ENCODE measurements at places on chromosomes 5 and 9.

- no peaks in the 10 kb centered on the region for H3K36me3 ChIP-seq
- H3K4me1 ChIP-seq = no peaks in the 10 kb centered on the region
- no peak for DNase-seq
- H3K27me3 ChIP-seq = no peaks in the 10 kb centered on the region
- no peak overlapping the region for H3K4me3 ChIP-seq
- H3K27ac ChIP-seq = no peak overlapping the region
Measured at GRCh38 chr9:73969936-73970335, 527.2 kb upstream of the RORB start.

DNA sequence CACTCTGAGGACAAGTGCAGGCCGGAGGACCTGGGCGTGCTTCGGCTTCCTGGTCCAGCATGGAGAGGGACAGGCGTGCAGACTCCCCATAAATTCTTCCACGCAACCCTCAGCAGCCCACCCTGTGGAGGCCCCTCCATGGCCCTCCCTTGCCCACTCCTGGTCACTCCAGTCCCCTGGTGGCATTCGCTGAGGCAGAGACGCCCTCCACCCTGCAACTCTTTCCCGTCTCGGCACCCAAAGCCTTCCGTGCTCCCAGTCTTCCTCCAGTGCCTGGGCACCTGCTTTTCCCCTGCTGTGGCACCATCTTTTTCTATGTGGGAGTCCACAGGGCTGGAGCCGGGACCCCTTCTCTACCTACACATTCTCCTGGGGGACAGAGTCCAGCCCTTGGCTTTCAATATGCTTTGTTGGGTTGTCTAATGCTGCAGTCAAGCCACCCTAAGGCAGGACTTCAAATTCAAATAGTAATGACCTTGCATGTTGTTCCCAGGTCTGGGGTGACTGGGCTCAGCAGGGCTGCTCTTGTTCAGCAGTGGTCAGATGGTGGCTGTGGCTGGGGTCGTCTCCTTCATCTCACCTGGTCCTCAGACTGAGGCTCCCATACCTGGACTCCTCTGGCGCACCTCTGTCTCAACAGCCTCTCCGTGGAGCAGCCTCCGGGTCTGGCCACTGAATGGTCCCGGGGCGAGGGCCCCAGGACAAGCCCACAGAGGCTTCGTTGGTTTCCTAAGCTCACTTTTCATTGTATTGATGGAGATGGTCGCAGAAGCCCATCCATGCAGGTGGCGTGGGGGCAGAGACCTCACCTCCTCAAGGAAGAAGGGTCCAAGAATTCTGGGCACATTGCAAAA, 15.2 kb downstream of the MRPL36 start:
- no peaks in the 10 kb centered on the region for H3K4me1 ChIP-seq
- no peak for DNase-seq
- no peak overlapping the region for H3K4me3 ChIP-seq
- no peaks in the 10 kb centered on the region for H3K27me3 ChIP-seq

DNA sequence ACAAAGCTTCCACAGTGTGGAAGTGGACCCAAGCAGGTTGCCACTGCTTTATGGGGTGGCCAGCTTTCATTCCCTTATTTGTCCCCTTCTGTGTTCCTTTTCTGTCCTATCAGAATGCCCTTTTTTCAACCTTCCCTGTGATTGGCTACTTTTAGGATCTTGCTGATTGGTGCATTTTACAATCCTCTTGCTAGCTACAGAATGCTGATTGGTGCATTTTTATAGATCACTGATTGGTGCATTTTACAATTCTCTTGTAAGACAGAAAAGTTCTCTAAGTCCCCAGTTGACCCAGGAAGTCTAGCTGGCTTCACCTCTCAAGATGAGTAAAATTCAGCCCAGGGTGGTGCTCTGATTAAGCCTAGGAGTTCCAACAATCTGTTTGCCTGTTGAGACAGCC, 157.2 kb upstream of the ERCC6L2 start:
- no peak overlapping the region for H3K4me3 ChIP-seq
- no peaks in the 10 kb centered on the region for H3K4me1 ChIP-seq
- no peak for DNase-seq
- no peak overlapping the region for H3K27ac ChIP-seq
- no peaks in the 10 kb centered on the region for H3K36me3 ChIP-seq
- no peaks in the 10 kb centered on the region for H3K27me3 ChIP-seq

- H3K36me3 ChIP-seq = no peaks in the 10 kb centered on the region
- DNase-seq = no peak
- no peak overlapping the region for H3K4me3 ChIP-seq
- H3K27ac ChIP-seq = no peak overlapping the region
- no peaks in the 10 kb centered on the region for H3K4me1 ChIP-seq
- no peaks in the 10 kb centered on the region for H3K27me3 ChIP-seq
Measured at GRCh38 chr9:123472862-123473614, 117.0 kb downstream of the CRB2 start.

DNA sequence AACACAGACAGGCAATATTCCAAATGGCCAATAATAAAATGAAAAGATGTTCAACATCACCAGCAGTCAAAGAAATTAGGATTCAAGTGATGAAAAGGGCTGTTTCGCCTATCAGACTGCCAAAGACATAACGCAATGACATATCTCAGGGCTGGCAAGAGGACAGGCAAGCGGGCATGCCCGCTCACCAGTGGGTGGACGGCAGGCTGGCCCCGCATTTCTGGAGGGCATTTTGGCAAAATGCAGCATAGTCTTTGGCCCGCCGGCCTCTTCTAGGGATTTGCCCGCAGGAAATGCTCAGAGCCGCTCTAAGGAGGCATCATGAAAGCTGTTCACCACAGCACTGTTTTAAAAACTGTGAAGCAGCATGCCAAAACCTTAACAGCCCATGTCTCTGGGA, 1.4 kb upstream of the PPP1R26 start:
- no peak overlapping the region for H3K4me3 ChIP-seq
- H3K27me3 ChIP-seq = peaks cover 20% of the 10 kb centered on the region
- H3K36me3 ChIP-seq = no peaks in the 10 kb centered on the region
- DNase-seq = no peak
- no peak overlapping the region for H3K27ac ChIP-seq

- no peaks in the 10 kb centered on the region for H3K36me3 ChIP-seq
- H3K4me1 ChIP-seq = no peaks in the 10 kb centered on the region
- DNase-seq = no peak
- H3K4me3 ChIP-seq = no peak overlapping the region
- no peaks in the 10 kb centered on the region for H3K27me3 ChIP-seq
Measured at GRCh38 chr5:118637947-118638670, 350.2 kb downstream of the DTWD2 start.

- H3K27ac ChIP-seq = no peak overlapping the region
- no peaks in the 10 kb centered on the region for H3K27me3 ChIP-seq
- no peak for DNase-seq
- no peaks in the 10 kb centered on the region for H3K4me1 ChIP-seq
- no peak overlapping the region for H3K4me3 ChIP-seq
Measured at GRCh38 chr5:79582186-79582585, 30.1 kb upstream of the TENT2 start.

DNA sequence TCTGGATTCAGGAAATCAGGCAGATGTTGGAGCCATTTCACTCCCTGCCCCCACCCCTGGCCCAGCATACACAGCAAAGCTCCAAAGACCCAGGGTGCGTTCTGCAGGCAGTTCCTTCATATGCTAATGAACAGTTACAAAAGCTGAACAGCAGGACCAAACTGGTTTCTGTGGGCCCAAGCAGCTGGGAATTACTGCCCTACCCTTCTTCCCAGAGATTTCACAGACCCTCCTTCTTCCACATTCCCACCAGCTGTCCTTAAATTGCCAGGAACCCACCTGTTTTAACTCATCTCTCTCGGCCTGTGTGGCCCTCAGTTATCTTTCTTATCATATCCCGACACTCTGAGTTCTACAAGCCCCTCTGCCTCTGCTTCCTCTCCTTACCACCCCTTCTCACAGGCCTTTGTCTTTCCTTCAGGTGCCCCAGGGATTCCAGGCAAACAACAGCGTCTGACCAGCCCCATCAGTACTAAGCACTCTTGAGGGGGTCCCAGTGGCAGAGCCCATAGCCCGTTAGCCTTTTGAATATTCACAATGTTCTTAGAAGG, 10.6 kb upstream of the F2RL1 start:
- no peak overlapping the region for H3K27ac ChIP-seq
- H3K27me3 ChIP-seq = no peaks in the 10 kb centered on the region
- no peak overlapping the region for H3K4me3 ChIP-seq
- DNase-seq = no peak

DNA sequence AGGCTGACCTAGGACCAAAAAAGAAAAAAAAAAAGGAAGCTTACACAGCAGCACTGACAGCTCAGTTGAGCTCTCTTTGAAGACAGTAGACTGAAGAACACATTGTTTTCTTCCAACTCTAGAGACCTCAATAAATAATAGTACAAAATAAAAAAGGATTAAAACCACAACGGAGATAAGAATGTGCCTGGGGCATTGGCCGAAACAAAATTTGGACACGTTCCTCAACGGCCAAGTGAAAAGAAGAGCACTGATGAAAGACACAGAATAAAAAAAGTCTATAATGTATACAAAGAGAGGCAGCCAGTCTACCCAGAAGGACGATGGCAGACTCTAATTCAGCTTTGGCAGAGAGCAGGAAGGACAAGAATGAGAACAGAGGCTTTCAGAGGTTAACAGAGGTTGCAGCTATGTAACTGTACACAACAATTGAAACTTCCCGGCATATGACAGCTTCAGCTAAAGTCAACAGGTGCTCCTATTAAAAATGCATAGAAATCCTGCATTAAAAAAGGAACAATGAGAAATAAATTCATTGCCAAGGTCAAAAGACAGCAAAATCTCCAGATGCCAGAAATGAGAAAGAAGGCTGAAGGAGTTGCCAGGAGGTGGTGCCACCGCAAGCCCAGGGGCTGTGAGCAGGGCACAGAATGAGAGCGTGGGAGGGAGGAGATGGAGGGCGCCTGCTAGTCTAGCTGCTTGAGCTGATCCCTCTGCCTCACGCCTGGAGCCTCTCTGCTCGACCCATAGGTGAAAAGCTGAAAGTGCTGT, 113.9 kb downstream of the DCP2 start:
- no peak overlapping the region for H3K4me3 ChIP-seq
- no peaks in the 10 kb centered on the region for H3K4me1 ChIP-seq
- H3K27me3 ChIP-seq = no peaks in the 10 kb centered on the region
- no peaks in the 10 kb centered on the region for H3K36me3 ChIP-seq
- H3K27ac ChIP-seq = no peak overlapping the region

DNA sequence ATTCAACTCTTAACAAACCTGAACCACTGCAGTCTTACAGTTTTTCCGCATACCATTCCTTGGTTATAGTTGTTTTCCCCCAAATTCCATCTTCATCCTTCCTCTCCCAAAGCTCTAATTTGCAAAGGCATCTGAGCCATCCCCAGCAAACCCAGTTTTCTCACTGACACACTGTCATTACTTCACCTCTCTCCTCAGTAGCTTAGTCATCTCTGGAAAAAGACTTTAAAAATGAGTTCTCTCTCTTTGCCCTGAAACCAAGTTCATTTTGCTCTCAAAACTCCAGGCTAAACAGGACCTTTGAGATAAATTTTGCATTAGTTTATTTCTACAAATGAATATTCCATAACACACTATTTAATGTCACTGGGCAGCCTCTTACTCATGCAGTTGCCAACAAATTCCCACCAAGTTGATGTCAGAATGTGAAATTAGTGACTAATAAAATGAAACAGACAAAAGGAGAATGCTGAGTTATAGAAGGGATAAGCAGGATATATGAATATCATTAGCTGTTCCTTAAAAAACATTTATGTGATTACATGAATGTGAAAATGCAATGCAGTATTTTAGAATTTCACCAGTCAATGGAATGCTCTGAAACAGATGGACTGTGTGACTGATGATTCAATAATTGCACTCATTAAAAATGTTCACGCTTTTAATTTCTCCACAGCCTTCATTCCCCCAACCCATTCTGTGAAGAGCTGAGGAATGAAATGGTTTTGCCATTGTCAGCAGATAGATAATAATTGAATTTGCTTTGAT, 107.4 kb upstream of the DMAC1 start:
- H3K27ac ChIP-seq = no peak overlapping the region
- DNase-seq = no peak
- no peaks in the 10 kb centered on the region for H3K36me3 ChIP-seq
- H3K4me1 ChIP-seq = no peaks in the 10 kb centered on the region

DNA sequence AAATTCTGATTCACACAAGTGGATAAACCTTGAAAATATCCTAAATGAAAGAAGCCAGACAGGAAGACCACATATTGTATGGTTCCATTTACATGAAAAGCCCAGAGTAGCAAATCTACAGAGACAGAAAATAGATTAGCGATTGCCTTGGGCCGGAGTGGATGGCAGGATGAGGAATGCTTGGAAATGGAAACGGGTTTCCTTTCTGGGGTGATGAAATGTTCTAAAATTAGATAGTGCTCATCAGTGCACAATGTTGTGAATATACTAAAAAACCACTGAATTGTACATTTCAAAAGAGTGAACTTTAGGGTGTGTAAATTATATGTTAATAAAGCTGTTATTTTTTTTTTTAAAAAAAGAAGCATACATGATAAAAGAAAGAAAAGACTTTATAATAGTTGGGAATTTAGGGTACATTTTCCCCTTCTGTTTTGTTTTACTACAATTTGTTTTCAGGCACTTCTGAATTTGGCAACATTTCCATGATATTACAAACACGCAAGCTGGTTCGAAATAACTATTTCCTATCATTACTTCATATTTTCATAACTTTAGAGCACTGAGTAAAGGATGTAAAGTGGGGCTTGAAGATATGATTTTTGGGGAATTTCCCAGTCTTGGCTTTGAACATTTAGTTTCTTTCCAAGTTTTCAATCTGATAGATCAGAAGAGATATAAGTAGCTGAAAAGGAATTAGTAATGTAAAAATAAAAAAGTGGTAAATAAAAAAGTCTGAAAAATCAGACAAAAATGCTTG, 23.9 kb downstream of the SLC35A4 start:
- no peaks in the 10 kb centered on the region for H3K36me3 ChIP-seq
- H3K27me3 ChIP-seq = no peaks in the 10 kb centered on the region
- H3K4me3 ChIP-seq = no peak overlapping the region
- no peak for DNase-seq

DNA sequence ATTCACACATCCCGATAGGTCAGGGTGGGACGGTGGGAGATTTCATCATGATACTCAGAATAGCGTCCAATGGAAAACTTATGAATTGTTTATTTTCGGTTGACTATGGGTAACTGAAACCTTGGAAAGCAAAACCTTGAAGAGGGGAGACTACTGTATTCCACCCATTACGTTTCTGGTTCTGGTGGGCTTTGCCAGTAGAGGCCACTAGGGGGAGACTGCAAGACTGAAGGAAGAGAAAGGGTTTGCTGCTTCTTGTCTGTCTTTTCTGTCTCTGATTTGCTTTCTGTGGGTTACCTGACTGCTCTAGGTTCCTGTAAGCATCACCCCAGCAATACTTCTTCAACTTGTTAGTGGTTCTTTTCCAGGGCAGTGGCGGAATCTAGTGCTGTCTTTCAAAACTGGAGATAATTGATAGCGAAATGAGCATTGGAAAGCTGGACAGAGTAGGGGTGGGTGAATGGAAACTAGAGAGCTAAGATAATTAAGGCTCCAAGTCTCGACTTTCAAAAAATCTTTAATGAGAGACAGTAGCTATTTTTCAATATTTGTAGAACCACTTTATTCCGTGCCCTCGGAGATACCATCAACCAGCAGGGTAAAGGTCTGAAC, 27.0 kb downstream of the GRIN3A start:
- no peaks in the 10 kb centered on the region for H3K36me3 ChIP-seq
- DNase-seq = no peak
- H3K27me3 ChIP-seq = no peaks in the 10 kb centered on the region
- no peaks in the 10 kb centered on the region for H3K4me1 ChIP-seq
- no peak overlapping the region for H3K4me3 ChIP-seq
